ENCODE measurements at places on chromosomes 11 and 22. TPM values are rescaled to one million over a fixed set of nuclear protein-coding genes. Genes with fewer than 3 reads are reported as not detected.

Gene C11orf65
- 1.3 TPM for total RNA-seq

Gene GRM5
- not detected for total RNA-seq

Gene MOV10L1
- total RNA-seq = 1.5 TPM

Gene TIGD3
- total RNA-seq = 0.34 TPM

Gene GRK3
- total RNA-seq = 10.7 TPM
